ENCODE measurements at places on chromosomes 13 and 19.
A peak's percentile ranks its signal among the peaks of the same experiment; 100 is the strongest.

- peak; percentile 94 for DNase-seq
Measured at GRCh38 chr13:113907635-113908617, 44.0 kb upstream of the GAS6 start.

GRCh38 chr19:21260164-21260847 lies 68.9 kb downstream of the ZNF708 start:
- no peak for DNase-seq

DNA sequence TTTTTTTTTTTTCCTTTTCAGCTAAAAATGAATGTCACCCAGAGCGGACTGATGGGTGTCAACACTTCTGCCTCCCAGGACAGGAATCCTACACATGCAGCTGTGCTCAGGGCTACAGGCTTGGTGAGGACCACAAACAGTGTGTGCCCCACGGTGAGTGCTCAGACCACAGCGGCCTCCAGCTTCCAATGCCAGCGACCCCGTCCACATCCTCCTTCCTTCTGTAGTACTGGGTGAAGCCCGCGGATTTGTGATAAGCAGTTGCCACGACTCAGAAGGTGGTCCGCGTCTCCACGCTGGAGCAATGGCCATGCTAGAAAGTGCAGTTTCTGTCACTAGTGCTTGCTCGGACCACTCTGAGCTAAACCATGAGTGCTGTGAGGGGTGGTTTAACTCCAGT lies 6.0 kb downstream of the PROZ start:
- DNase-seq = no peak

- DNase-seq = no peak
Measured at GRCh38 chr13:44989941-44990340, 603 bp downstream of the GPALPP1 start.

GRCh38 chr19:50415661-50416033 lies 3.1 kb upstream of the SPIB start:
- no peak for DNase-seq

GRCh38 chr19:35034005-35034502 lies 3.8 kb downstream of the SCN1B start:
- no peak for DNase-seq

DNA sequence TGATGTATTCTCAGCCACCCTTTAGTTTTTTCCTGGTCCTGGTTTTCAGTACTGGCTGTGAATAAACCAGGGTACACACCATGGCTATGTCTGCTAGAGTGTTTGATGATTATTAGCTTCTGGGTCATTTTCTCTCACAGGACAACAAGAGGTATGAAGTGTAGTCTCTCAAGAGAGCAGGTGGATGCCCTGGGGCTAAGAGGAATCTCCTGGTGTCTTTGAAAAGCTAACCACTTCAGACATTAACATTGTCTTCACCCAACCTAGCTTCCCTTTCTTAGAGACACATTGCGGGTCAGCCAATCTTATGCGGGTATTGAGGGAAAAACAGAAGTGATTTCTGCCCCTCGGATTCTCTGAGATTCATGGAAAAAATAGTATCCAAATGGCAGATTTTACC lies 1.6 kb downstream of the ZNF730 start:
- peak; percentile 18 for DNase-seq

- peak; percentile 98 for DNase-seq
Measured at GRCh38 chr19:49453013-49453756, at the start of gene ALDH16A1. ALDH16A1 (plus strand) TSS chr19:49453225; CDS start chr19:49453332, 107 bp downstream.

DNA sequence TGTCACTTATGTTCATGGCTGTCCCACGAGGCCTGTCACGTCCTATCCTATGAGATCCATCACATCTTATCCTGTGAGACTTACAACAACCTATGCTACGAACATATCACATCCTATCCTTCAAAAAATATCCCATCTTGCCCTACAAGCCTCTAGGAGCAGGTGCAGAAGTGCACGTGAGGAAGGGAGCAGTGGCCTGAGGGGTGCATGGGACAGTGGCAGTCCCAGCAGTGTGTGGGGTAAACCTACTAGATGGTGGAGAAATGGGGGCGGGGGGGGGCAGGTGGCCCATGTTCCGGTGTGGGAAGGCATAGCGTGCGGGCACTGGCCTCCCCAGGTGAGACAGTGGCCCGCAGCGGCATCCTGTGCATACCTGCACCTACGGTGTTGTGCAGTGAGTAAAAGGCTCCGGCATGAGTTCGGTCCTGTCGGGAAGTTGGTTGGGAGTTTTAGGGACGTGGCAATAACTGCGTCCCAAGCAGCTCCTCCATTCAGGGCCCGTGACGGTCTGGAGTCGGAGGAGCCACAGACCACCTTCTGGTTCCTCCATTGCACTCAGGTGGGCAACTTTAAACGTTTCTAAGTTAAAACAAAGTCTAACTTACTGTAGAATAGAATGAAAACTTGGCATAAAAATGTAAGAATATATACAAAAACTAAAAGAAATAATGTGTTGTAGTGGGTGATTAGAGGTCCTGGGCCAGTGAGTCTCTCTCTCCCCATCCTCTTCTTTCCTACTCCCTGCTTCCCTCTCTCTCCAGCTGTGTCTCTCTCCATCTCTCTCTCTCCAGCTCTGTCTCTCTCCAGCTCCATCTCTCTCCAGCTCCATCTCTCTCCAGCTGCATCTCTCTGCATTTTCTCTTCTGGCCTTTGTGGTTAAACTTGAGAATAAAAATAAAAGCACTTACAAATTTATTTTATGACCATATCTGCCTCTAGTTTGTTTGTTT lies 42.1 kb downstream of the ATP11A start:
- no peak for DNase-seq
